Breast epithelium (tissue), 4 donors: ENCODE measurements at places on chromosomes 6 and 20. TPM values are rescaled to one million over a fixed set of nuclear protein-coding genes. Genes with fewer than 3 reads are reported as not detected.
A peak's percentile ranks its signal among the peaks of the same experiment; 100 is the strongest.

- DNase-seq = no peak
Measured at GRCh38 chr6:123176706-123177105, 180.7 kb downstream of the CLVS2 start.

- no peak for DNase-seq
Measured at GRCh38 chr20:20480689-20481088, 112.8 kb downstream of the INSM1 start.

The CD40 gene
- total RNA-seq = 17.0 TPM

DNA sequence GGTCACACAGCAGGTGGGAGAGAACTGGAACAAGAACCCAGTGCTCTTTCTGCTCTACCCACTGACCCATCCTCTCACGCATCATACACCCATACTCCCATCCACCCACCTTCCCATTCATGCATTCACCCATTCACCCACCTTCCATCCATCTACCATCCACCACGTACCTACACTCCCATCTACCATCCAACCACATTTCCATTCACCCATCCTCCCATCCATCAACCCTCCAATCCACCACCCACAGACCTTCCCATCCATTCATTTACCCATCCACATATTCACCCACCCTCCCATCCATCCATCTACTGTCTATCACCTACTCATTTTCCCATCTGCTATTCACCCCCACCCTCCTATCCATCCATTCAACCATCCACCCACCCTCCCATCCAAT lies 17.2 kb upstream of the RSPO4 start:
- DNase-seq = no peak

The IFNGR1 gene
- total RNA-seq = 144 TPM

DNA sequence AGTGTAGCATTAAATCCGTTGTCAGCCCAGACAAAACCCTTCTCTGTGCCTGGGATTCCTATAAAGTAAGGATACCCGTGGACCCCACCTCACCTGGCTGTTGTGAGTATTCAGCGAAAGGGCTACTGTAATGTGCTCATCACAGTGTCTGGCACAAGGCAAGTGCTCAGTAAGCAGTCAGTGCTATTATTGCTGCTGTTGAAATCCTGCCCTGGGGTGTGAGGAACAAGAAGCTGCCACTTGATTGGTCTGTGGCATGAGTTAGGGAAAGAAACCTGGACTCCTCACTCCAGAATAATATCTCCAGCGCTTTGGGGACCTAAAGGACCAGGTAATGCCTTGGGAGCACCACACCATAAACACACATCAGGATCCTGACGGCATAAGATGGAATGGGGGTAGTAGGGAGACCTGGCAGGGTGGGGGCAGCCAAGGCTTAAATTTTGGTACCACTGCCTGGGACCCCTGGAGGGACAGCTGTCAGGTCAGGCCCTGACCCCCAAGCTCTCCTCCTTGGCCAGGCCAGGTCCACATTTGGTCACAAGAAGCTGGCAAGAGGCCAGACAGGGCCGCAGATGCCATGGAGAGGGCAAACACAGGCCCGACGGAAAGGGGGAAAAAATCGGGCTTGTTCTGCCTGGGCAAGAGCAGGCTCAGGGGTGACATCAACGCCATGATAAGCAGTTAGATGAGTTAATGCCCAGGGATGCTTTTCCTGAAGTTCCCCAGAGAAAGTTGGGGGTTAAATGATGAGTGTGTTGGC lies 66.5 kb downstream of the MRPL14 start:
- DNase-seq = no peak

DNA sequence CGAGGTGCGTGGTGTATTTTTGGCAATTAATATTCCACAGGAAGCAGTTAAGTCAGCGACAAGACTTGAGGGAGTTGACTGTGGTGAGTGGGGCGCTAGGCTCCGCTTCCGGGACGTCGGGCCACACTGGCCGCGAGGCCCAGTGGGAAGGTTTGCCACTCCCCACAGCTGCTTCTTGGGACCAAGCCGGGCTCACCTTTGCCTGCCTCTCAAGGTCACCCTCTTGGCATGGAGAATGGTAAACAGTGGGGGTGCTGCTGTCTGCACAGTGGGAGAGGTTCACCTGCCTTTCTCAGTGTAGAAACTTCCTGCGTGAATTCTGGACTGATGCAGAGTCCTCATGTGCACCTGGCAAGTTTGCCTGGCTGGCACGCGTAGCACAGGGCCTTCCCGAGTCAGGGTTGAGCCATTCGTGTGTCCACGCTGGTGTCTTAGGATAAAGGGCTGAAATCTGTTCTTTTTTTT lies 6.4 kb downstream of the OSBPL2 start:
- DNase-seq = no peak

DNA sequence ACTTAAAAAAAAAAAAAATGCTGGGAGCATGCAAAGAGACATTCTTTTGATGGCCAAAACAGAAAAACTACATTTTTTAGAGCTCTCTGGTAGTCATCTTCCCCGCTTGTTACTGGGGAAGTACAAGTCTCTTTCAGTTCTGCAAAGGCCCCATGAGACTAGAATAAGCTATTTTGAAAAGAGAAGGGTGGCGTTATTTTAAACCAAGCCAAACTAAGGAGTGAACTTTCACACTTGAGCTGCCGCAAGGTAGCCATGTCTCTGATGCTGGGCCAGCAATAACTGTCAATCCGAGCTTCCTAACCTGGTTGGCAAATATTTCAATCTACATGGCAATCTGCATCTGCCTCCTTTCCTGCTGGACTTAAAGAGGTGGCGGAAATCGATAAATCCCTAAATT lies 96.7 kb downstream of the L3MBTL3 start:
- DNase-seq = no peak

DNA sequence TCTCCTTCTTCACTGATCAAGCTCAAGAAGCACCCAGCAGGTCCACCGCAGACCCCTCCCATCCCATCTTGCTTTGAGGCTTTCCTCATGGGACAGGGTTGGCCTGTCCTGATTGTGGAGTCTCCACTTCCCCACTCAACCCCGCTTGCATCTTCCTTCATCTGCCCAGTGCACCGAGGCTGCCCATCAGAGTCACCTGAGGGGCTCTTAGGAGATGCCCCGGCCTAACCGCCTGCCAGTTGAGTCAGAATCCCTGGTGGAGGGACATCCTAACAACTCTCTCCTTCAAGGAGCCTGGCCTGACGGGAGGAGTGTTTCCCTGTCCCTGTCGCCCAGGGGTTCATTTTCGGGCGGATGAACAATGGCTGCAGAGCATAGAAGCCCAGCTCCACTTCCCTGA lies 46.1 kb downstream of the RBM38 start:
- no peak for DNase-seq

DNA sequence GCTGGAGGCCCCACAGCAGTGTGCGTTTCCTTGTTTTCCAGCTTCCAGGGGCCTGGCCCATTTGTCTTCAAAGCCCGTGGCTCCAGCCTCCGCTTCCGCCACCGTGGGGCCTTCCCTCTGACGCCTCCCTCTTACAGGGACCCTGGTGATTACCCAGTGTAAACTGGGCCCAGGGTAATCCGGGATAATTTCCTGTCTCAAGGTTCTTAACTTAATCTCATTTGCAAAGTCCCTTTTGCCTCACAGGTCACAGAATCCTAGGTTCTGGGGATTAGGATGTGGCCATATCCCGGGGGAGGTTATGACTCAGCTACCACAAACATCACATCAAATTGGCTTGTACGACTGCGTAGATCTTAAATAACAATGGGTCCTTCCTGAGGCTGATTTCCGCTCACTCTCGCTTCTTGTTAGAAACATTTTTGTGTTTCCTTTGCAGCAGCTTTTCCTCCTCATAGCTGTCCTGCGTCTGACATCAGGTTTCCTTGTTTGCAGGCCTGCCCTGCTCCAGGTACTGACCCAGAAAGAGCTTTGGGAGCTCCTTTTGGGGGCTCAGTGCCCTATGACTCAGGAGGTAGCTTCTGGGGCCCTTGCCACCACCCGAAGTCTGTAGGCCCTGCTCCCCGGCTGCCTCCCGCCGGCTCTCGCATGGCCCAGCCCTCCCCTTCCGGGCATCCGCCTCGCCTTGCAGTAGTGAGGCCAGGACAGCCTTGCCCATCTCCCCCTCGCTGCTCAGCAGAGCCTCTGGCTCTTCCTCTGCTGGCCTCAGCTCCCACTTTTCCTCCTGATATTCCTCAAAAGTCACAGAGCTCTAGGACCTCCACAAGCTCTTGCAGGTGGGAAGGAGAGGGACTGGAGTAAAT lies 100.5 kb downstream of the ERMARD start:
- no peak for DNase-seq

DNA sequence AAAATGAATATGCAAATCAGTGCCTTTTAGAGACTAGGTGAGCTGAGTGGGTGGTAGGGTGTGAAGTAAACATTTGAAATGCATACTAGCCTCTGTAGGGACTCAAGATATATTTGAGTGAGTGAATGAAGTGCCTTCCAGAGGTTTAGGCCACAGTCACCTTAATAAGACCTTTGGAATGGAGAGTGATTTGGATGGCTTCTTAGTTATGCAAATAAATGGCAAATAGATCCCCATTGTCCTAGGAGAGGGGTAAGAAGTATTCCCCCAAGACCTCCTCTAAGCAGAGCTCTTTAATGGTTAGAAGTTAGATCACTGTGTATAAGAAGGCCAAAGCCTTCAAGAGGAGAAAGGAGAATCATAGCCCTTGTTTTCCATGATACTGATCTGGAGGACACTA lies 47.8 kb upstream of the IMPG1 start:
- no peak for DNase-seq

The EPPIN gene
- not detected for total RNA-seq

GRCh38 chr20:64010711-64011237 lies 25.2 kb upstream of the C20orf204 start:
- DNase-seq = no peak

DNA sequence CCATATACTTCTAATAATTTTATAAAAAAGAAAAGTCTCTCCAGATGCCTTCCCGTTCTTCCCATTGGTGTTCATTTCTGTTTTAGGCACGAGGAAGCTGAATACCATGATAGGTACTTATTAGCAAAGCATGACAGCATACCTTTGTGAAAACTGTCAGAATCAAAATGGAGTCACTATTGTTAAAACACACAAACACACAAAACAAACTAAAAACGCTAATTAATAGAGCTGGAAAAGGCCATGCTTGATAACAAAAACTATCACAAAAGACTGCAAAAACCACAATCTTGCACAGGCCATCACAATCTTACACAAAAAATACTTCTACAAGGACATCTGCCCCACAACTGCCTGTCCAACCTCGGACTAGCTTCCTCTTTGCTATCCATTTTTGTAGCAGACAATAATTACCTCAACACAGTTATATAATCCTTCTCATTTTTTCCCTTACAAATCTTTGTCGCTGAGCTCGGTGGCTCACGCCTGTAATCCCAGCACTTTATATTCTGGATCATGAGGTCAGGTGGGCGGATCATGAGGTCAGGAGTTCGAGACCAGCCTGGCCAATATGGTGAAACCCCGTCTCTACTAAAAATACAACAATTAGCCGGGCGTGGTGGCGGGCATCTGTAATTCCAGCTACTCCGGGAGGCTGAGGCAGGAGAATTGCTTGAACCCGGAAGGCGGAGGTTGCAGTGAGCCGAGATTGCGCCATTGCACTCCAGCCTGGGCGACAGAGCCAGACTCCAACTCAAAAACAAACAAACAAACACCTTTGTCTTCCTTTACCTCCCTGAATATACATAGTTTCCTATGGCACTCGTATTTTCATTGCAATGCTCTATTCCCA lies 3.2 kb upstream of the ABT1 start:
- DNase-seq = no peak

GRCh38 chr6:41466437-41466990 lies 79.7 kb upstream of the FOXP4 start:
- DNase-seq = no peak

The IBTK gene
- total RNA-seq = 33.4 TPM

GRCh38 chr6:44096612-44097011 lies 30.6 kb downstream of the MRPL14 start:
- DNase-seq = peak; percentile 70

The DNAH8 gene
- under 0.01 TPM for total RNA-seq

The SAMD10 gene
- total RNA-seq = 0.96 TPM

GRCh38 chr20:50575865-50576720 lies 65.9 kb downstream of the PTPN1 start:
- DNase-seq = no peak

The ZC3H12D gene
- 6.4 TPM for total RNA-seq

The ZSCAN23 gene
- total RNA-seq = 5.6 TPM

DNA sequence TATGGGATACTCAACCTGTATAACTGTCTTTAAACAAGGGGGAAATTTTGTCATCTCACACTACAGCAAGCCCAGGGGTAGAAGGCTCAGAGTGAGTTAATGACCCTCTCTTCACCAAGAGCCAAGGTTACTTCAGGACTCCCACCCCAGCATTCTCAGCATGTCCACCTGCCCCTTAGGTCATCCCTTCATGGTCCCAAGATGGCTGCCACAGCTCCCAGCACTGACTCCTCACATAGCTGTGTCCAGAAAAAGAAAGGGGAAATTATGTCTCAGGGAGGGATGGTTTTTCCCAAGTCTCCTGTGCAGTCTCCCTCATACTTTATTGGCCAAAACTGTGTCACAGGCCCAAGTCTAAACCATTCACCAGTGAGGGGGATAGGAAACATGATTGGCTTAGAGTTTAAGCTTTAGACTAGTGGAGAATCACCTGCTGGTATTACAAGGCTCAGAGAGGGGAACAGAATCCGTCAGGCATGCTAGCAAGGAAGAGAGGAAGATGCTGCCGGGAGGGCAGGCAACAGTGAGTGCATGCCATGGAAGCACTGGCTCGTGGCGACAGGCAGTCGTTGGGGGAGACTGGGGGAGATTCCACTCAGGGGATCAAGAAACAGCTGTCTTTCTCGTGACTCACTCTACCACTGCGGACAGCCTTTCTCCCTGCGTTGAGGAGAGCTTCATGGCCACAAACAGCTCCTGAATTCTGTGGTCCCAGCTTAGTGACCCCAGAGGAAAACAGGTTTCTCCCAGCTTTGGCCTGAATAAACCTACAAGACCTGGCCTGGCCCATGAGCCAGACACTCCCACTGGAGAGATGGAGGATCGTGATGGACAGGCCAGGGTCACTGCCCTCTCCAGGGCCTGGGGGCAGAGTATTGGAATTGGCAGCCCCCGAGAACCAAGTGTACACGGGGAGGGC lies 37.2 kb downstream of the HM13 start:
- DNase-seq = no peak

The PPP1R11 gene
- total RNA-seq = 43.5 TPM
